ENCODE measurements at places on chromosomes 4 and X.

- no peak for DNase-seq
Observed at GRCh38 chrX:42384956-42385355, 393.0 kb downstream of the PPP1R2C start.

GRCh38 chr4:141391293-141391692 lies 170.6 kb downstream of the ZNF330 start:
- DNase-seq = no peak

- DNase-seq = no peak
Observed at GRCh38 chr4:150158041-150158440, 79.8 kb downstream of the DCLK2 start.

DNA sequence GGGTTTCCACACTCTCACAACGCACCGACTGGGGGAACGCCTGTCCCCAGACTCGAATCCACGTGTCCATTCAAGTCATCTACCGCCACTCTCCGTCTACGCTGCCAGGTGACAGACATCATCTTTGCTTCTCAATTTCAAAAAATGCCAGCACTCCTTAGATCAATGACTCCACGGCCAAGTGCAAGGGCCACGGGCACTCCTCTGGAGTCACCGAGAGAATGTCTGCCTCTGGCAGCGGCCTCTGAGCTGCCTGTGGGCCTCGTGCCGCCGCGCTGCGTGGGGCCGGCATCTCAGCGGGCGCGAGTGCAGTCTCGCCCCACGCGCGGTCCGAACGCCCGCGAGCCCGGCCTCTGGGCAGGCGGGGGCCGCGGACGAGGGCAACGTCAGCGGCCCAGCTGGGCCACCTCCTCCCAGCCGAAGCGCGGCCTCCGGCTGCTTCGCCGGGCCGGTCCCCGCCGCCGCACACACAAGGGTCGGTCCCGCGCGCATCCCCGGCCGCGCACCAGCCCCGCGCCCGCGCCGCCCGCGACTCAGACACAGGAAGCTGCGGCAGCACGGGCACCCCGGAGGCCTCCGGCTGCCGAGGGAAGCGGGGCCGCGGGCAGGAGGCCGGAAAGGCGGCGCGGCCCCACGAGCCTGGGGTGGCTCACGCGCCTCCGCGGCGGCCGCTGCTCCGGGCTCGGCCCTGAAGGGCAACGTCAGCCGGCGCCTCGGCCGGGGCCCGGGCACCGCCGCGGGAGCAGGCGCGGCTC lies 450 bp downstream of the ACSL1 start:
- no peak for DNase-seq

DNA sequence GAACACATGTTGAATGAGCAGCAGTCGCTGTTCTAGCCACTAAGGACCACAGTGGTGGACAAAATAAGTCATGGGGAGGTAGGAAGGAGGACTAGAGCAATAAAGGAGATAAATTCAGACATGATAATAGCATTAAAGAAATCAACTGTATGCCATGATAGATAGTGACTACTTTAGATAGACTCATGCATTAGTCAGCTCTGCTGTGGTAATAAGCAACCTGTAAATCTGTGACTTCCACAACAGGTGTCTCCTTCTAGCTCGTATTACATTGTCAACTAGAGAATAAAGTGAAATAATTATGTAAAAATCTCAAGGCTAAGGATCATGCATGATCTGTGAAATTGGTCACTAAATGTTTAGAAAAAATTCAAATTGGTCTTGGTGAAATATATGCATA lies 77.9 kb downstream of the WWC2 start:
- no peak for DNase-seq

- no peak for DNase-seq
Observed at GRCh38 chrX:31858915-31859314, 787.1 kb upstream of the FTHL17 start.

- DNase-seq = no peak
Observed at GRCh38 chr4:139808381-139808807, 142.8 kb downstream of the MGST2 start.

GRCh38 chr4:84927428-84927827 lies 39.1 kb downstream of the WDFY3 start:
- DNase-seq = no peak

GRCh38 chr4:158529505-158529904 lies 7.8 kb downstream of the RXFP1 start:
- DNase-seq = no peak
